A172 (cell line): ENCODE measurements at places on chromosomes 3 and 15. TPM values are rescaled to one million over a fixed set of nuclear protein-coding genes. Genes with fewer than 3 reads are reported as not detected.

- peak; percentile 32 for DNase-seq
Measured at GRCh38 chr3:63940389-63940757, 28.2 kb upstream of the SCAANT1 start.

DNA sequence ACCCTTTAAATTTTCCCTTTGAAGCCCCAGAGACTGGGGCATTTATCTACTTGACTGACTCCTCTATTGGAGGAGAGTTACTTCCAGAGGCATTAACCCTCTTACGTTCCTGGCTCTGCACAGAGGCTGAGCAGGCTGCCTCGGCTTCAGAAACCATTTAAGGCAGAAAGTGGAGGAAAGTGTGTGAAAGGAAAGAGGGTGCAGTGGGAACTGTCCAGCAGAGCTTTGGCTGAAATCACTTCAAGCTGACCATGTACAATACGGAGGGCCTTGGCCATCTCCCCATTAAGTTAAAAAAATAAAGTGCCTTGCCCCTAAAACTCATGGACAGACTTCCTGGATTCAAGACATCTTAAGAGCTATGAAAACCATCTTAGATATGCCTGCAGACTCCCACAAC is 238.7 kb downstream of the SV2B start:
- DNase-seq = peak; percentile 2

GRCh38 chr3:127796045-127796830 is 26.1 kb downstream of the MGLL start:
- no peak for DNase-seq

DNA sequence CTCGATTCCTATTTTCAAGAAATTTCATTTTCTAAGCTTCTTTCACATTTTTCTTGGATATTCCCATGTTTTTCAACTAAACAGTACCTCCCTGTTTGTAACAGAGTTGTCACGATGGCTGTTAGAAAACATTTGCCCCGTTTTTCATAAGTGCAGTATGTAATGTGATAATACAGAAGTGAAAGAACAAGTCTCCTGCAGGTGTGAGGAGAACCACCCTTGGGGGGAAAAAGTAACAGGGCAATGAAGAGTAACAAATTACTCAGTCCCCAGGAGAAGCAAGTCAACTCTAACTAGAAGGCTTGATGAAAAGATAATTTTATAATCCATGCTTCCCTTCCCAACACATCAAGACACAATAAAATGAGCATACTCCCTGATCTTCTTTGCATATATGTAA is 493.3 kb downstream of the FOXP1 start:
- DNase-seq = no peak

DNA sequence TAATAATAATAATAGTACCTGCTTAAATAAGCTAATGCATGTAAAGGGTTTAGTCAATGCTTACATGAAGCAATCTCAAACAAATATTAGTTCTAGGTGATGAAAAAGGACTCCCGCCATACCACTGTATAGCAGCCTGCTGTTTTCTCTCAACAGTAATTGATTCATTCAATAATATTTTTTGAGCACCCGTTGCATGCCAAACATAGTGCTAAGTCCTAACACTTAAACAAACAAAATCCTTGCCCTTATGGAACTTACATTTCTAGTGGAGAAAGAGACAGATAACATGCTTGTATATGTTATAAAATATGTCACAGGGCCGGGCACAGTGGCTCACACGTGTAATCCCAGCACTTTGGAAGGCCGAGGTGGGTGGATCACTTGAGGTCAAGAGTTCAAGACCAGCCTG is 61.2 kb upstream of the FLNB start:
- DNase-seq = no peak

- no peak for DNase-seq
Measured at GRCh38 chr15:66839506-66840112, 137.6 kb downstream of the SMAD6 start.

DNA sequence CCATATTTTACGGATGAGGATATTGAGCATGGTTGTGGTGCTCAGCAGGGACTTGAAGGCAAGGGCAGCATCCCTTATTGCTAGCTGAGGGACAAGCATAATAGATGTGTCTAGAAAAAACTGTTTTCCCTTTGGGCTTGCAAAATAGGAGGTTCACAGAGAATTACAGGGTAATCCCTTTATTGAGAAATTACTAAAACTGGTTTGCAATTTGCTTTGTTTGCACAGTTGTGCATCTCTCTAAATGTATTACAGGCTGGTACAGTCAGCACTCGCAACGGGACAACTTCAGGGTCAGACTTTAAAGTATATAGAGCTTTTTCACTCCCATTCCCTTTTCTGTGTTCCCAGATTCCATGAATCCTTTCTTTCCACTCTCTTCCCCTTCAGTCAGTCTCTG is 51.3 kb downstream of the SUCNR1 start:
- DNase-seq = no peak

DNA sequence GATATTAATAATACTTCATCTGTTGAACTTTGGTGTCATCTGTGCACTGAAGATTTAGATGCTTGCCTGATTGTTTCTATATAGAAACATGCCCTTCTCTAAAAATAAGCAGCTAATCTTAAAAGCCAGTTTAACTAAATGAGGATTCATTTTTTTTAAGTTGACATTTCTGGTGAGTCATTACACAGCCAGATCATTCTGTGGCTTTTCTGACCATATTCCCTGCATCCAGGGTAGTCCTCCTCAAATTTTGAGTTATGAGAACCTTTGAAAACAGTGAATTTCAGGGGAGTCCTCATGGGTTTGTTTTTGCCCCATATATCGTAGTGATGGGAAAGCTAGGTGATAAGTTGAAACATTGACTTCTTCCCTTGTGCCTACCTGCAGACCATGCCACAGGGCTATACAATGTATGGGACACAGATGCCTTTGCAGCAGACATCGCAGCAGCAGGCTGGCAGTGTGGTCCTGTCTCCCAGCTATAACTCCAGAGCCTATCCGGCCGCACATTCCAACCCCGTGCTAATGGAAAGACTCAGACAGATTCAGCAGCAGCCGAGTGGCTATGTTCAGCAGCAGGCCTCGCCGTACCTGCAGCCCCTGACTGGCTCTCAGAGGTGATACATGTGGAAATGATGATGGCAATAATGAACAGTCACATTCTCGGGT is 26.5 kb upstream of the P2RY12 start:
- DNase-seq = peak; percentile 61

DNA sequence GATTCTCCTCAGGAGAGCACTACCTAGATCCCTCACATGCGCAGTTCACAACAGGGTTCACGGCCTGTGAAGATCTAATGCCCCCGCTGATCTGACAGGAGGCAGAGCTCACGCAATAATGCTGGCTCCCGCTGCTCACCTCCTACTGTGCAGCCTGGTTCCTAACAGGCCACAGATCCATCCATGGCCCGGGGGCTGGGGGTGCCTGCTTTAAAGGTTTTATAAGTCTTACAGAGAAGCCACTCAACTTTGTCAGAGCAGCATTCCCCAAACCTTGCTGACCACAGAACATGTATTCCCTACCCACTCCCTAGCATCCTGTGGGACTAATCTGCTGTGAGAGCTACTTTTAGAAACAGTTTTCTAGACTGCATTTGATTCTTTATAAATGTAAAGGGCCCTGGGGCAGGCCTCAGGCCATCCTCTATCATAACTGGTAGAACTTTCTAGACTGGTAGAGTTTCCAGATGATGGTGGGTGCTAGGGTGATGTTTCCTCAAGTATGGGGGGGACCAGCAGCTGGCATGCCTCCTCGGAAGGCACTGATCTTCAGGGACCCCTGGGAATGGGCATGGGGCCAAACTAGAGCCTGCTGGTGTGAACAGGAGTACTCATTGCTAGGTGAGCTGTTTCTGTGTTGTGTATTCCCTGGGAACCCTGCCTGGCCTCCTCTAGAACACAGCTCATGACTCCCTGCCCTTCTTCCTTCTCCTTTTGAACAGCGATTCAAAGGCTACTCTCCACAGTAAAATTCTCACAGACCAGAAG is 25.7 kb upstream of the RAD18 start:
- DNase-seq = no peak

- no peak for DNase-seq
Measured at GRCh38 chr3:187183210-187183862, 13.9 kb upstream of the RTP1 start.

- DNase-seq = no peak
Measured at GRCh38 chr15:45657254-45657653, 22.4 kb downstream of the SQOR start.

Gene ERC2
- 0.26 TPM in 1 of 2 replicates, not detected in the other for total RNA-seq

Gene PAQR9
- total RNA-seq = 0.07 TPM in 1 of 2 replicates, not detected in the other

Gene PTH1R
- total RNA-seq = 2.8 and 4.9 TPM in 2 replicates

Gene SNTN
- total RNA-seq = not detected in 2 replicates

Gene TMEM266
- total RNA-seq = 0.48 and 1.1 TPM in 2 replicates

Gene TLR9
- not detected in 2 replicates for total RNA-seq

Gene ZNF860
- total RNA-seq = 2.3 and 3.2 TPM in 2 replicates

Gene MUC13
- 0.17 TPM in 1 of 2 replicates, not detected in the other for total RNA-seq
